ENCODE measurements at places on chromosomes 3 and 15.
A peak's percentile ranks its signal among the peaks of the same experiment; 100 is the strongest.

DNA sequence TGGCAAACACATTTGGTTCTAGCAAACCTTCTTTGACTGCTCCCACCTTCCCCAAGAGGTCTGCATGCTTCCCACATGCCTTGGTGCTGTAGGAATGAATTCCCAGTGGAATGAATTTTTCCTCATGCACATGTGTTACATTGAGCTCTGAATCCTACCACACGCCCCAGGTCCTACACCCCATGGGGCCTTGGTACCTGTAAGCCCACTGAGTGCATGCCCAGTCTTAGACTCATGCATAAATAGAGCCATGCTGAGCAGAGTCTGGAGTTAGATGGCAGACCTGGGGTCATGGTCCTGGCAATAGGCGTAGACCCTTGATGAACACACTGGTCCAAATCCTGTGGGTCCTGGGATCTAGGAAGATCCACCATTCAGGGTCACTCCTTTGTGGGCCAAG lies 81.8 kb downstream of the EPHB1 start:
- no peak for DNase-seq

GRCh38 chr3:104520228-104520655 lies 846.5 kb upstream of the ALCAM start:
- DNase-seq, result no peak

GRCh38 chr3:197955892-197956477 lies 4.0 kb upstream of the LMLN start:
- DNase-seq, result no peak

- DNase-seq, result no peak
Measured at GRCh38 chr3:184338511-184338945, 1.1 kb downstream of the FAM131A start.

DNA sequence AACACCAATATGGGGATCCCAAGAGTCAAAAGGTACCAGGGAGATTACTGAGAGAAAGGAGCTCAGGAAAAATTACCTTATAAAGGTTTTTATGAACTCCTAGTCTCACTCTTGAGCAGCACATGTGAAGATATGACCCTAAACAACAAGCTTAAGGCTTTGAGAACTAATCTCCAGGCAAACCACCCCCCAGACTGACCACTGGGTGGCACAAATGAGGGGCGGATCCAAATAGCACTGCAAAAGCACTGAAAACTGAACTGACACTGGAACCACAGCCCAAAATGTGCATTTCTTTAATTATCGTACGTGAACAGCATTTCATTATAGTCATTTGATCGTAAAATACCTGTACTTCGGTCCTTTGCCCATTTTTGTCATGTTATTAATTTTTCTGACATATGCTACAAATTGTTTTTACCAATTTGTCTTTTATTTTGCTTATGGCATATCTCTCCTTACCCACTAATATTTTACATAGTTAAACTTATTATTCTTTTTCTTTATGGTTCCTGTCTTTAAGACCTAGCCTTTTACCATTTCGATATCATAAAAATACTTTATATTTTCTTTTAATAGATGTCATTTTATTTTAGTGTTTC lies 31.5 kb upstream of the TFDP2 start:
- DNase-seq, result no peak

- DNase-seq, result no peak
Measured at GRCh38 chr3:189143321-189143720, 28.4 kb upstream of the TPRG1 start.

DNA sequence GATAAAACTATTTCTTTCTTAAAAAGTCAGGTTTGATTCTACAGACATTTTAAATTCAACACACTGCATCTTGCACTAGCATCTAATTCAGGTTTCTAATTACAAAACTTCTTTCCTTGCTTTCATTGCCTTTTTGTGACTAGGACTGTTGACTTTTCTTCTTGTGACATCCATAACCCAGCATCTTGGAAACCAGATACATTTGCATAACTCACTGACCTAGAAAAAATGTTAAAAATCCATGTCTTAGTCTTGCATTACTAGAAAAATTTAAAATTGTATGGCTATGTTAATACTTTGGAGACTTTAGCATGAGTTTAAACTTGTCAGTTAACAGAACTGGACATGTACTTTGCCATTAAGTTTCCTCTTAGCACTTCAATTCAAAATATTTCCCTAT lies 72.7 kb downstream of the DTWD1 start:
- DNase-seq, result no peak

DNA sequence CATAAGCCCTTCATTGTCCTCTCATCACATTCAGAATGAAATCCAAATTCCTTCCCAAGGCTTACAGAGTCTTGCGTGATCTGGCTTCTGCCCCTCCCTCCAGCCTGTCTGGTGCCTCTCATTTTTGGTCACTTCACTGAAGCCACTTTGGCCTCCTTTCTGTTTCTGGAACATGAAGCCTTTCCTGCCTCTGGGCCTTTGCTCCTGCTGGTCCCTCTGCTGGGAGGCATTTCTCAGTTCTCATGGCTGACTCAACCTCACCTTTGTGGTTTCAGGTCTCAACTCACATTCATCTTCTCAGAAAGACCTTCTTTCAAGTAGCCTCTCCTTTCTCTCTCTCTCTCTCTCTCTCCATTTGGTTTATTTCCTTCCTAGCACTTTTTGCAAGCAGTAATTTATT lies 43.9 kb upstream of the BHLHE40 start:
- no peak for DNase-seq

DNA sequence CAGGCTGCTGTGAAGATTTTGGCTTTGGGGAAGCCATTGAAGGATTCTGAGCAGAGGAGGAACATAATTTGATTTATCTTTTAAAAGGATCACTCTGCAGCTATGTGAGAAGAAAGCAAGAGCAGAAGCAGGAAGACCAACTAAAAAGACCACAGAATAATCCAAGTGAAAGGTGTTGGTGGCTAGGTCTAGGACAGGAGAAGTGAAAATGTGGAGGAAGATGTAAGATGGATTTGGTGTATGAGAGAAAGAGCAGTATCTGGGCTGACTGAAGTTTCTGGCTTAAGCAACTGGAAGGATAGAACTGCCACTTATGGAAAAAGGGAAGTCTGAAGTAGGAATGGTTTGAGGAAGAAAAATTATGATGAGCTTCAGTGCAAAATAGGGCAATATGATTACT lies 62.0 kb downstream of the SFMBT1 start:
- DNase-seq, result no peak

- DNase-seq, result no peak
Measured at GRCh38 chr15:74060251-74060650, 22.1 kb downstream of the GOLGA6A start.

- DNase-seq, result no peak
Measured at GRCh38 chr3:32258869-32259268, 20.4 kb downstream of the CMTM8 start.

GRCh38 chr15:43370310-43370974 lies 401 bp downstream of the ZSCAN29 start:
- DNase-seq, result peak; percentile 59

DNA sequence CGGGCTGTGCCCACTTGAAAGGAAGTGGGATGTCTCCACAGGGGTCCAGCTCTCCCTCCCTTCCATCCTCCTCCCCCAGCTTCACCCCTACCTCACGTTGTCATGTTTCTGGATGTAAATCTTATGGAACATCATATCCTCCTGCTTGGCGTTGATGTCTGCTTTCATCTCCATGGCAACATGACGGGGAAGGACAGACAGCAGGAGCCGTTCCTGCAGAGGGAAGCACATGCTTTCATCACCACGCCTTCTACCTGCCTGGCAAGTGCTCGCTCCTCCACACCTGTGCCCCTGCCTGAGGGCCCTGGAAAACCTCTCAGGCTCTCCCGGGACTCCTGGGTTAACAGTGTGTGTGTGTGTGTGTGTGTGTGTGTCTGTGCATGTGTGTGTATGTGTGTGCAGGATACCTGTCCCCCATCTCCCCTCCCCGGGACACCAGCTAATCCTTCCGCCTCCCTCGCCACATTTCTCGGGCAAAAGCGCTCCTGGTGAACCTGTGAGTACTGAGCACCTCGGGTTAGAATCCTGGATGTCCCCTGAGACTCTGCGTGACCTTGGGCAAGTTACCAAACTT lies 101.1 kb downstream of the ADCY5 start:
- no peak for DNase-seq

- DNase-seq, result no peak
Measured at GRCh38 chr15:74406992-74407705, 26.6 kb downstream of the SEMA7A start.

DNA sequence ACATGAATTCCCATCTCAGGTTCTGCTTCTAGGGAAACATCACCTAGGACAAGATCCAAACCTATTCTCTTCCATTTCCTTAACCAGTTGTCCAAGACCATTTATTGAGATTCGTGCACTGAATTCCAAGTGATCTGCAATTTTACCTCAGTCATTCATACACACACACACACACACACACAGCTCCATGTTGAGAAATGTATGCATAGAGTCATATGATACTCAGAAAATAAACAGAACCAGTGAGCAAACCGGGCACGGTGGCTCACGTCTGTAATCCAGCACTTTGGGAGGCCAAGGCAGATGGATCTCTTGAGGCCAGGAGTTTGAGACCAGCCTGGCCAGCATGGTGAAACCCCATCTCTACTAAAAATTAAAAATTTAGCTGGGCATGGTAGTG lies 6.1 kb upstream of the KPNA1 start:
- DNase-seq, result no peak

DNA sequence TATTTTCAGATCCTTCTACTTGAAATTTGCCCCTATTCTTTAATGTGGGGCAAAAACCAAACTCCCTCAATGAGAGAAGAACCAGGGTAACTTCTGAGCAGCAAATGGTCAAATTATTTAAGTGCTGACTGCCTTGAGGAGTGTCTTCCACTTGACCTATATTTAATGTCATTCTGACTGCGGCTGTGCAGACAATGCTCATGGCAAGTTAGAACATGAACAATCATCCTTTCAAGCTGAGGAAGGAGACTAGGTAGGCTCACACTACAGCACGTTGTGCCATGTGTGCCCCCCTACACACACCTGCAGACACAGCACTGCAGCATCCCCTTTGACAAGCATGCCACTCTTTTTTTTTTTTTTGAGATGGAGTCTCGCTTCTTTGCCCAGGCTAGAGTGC lies 98.2 kb downstream of the OSBPL10 start:
- DNase-seq, result no peak

DNA sequence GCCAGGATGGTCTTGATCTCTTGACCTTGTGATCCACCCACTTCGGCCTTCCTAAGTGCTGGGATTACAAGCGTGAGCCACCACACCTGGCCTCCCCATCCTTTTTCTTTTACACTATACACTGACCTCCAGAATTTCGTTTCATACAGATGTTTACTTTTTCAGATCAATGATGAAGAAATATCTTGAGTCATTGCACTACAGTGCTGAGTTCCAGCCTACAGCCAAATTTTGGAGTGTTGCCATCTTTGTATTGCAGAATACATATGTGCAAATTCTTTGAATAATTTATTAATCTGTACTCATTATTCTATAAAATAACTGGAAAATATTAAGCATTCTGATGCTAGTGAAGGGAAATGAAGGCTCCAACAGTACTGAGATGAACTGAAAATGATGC lies 12.5 kb downstream of the ZPLD1 start:
- no peak for DNase-seq

DNA sequence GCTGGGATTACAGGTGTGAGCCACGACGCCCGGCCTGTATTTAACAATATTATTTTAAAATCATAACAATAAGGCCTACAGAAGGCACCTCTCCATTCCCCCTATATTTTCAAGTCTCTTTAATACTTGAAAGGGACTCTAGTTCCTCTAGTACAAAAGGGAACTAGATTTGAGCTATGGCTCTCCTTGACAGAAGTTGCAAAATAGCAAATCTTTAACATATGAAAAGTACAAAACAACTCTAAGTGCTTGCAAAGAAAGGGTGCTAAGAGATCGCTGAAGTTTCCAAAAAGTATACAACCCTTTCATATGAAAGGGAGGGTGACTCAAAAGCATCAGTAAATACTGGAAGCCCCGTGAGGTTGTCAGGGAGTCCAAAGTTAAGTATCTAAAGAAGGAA lies 23.8 kb downstream of the AP3S2 start:
- DNase-seq, result no peak

GRCh38 chr15:48175126-48175525 lies 3.0 kb downstream of the MYEF2 start:
- no peak for DNase-seq

DNA sequence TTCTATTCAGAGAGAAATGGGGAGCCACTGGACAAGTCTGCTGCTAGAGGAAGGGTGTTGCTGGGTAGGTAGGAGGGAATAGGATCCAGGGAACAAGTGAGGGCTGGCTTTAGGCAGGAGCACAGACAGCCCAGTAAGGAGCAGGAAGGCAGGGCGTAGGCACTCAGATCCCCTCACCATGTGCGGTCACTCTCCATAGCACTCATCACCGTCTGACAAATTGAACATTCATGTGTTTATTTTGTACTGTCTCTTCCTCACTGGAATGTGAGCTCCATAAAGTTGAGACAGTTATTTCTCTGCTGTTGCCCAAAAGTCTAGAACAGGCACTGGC lies 24.2 kb upstream of the LRRC34 start:
- DNase-seq, result no peak

- DNase-seq, result no peak
Measured at GRCh38 chr3:155963570-155963969, 93.1 kb downstream of the GMPS start.

DNA sequence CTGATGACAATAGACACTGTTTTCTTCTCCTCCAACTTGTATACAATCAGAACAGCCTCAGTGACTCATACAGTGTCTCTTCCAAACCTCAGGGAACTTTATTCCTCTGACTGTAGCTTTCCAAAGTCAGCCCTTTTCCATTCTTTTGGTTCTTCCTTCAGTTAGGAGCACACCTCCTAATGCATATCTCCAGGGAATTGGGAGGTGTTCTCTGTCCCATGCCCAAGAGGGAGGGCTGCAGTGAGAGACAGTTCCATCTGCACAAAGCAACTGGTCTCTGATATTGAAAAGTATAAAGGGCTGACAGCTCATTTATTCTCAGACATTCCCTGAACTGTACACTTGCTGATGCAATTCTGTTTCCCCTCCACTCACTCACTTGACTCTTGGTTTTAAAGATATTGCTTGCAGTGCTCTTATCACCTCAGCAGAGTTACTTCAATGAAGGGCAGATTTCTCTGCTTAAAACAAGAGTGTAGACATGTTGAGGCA lies 337.8 kb upstream of the TBC1D5 start:
- no peak for DNase-seq

DNA sequence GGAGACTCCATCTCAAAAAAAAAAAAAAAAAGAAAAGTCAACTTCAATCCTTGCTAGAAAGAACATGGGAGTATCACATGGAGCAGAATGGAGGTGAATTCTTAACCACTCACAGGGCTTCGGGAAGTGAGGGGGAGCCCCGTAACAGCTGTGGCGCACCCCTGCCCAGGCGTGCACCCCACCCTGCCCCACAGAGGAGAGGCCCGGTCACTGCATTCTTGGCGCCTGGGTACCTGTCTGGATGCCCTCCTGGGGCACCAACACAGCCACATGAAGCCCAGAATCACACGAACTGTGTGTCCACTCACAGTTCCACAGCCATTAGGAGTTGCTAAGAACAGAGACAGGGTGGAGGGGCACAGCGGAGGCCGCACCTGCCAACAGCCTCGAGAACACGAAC lies 51.8 kb downstream of the NIPA2 start:
- DNase-seq, result no peak

DNA sequence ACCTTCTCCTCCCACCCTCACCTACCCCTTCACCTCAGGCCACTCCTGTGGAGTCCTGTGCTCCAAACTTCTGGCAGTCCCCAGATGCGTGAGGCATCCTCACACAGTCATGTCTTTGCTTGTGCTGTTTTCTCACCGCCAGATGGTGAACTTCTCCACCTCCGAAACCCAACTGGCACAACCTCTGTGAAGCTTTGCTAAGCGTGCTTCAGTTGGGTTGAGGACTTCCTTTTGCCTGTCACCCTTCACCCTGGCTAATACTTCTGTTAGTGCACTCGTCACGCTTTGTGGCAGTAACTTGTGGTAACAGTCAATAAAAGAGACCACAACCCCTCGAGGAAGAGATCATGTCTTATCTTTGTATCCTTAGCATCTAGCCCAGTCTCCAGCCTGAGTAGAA lies 42.0 kb upstream of the SKOR1 start:
- DNase-seq, result no peak

All from activated CD8-positive, alpha-beta memory T cell treated with anti-CD3 and anti-CD28 coated beads, Interleukin-2, amount 50 U/mL, for 48 hours (primary cell).